ENCODE measurements at places on chromosomes 3 and 15.
A peak's percentile ranks its signal among the peaks of the same experiment; 100 is the strongest.

GRCh38 chr3:34678575-34678974 is 880.1 kb downstream of the PDCD6IP start:
- no peak for DNase-seq

- peak; percentile 8 for DNase-seq
Observed at GRCh38 chr3:67415511-67415910, 238.9 kb downstream of the SUCLG2 start.

GRCh38 chr15:90742087-90742486 is 24.9 kb downstream of the BLM start:
- no peak for DNase-seq

- peak; percentile 2 for DNase-seq
Observed at GRCh38 chr3:192207651-192208050, 519.7 kb downstream of the FGF12 start.

DNA sequence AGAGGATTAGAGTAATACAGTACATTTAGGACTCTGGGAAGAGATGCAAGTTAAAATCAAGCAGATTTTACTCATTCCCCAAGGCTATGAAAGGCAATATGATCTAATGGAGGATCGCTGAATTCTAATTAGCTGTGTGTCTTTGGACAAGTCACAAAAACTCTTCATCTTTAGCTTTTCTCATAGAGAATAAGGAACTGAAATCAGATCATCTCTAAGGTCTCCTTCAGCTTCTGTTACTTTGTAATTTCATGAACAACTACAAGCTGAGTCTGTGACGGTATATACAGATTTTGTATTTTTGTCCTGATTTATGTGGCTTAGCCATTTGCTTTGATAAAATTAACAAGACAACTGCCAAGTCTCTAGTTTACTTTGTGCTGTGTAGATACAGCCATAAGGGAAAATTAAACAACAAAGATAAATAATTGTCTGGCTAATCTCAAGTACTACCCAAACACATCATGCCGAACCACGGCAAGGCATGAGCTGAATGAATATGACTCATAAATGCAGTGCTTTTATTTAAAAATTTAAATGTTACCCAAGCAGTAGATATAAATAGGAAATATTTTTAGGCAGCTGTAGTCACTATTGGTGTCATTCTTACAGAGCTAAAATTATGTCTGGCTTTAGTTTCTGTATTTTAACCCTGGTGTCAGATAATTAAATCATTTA is 81.5 kb downstream of the GAP43 start:
- DNase-seq: no peak

DNA sequence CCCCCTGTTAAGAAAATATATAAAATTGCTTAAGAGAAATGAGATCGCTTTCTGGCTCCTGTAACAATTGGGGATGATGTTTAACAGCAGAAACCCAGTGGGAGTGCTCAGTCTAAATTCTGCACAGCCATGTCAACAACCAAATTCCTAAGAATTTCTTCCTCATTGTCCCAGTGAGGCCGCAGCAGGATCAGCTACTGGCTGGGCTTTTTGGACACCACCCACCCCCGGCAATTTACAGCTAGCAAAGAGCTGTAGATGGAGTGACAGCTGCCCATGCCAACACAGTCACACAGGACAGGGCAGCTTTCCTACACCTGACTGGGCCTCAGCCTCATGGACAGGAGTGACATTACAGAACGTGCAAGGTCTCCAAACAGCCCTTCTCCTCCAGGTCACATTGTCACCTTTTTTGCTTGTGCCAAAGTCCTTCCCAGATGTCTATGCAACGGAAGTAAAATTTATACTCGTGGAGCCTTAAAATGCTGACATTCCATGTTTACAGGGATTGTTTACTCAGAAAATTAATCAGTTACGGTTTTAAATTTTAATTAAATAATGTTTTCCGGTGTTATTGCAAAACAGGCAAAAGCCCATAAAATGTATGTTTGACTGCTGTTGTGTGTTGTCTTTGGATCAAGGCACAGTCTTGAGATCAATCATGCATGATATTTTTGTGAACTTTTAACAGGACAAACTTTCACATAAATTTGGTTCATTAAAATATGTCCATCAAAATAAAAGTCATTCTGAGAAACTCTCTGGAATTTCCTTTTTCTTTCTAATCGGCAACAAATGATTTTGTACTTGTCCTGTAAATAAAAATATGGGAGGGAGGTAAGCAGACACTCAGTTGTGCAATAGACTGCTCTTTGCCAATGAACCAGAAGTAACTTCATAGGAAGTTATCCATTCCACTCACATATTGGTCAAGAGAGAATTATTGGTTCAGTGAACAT is 943.2 kb downstream of the MCTP2 start:
- DNase-seq: no peak

GRCh38 chr3:197017003-197017402 is 12.6 kb downstream of the MELTF start:
- DNase-seq: no peak
